Hematopoietic multipotent progenitor cell treated with erythropoietin and hydrocortisone succinate and interleukin-3 and kit ligand, for 8 days (in vitro differentiated cells): ENCODE measurements at places on chromosomes 12 and 14.

DNA sequence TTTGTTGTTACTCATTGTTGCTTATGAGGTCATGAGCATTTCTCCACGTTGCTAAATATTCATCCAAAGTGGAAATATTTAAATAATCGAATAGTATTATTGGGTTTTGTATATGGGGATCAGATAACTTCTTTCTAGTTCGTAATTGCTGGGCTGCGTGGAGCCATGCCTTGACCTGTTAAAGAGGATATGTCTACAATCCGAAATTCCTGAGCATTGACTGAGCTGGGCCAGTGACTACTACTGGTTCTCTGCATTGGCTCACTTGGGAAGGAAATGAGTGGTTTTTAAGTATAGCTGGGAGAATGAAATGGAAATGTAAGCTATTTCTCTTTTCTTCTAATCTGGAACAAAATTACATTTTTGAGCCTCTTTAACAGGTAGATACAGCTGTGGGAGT, 163.2 kb downstream of the RPL10L start:
- no peak for DNase-seq

- no peak for DNase-seq
Measured at GRCh38 chr12:159156-159782, 54.7 kb downstream of the SLC6A12 start.

DNA sequence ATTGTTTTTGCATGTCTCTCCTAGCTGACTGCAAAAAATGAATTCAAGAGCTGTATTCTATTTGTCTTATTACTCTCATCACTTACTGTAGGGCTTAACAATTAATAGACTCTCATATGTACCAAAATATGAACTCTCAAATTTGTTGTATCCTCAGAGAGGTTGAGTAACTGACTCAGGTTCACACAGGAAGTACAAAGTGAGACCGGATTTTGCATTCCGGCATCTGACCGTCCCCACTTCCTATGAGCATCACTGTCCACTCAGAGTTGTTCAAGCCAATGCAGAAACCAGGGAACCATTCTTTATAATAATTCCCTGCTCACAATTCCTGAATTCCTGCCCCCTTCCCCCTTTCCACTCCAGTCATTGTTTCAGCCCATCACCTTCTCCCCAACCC, 113.3 kb upstream of the AMIGO2 start:
- DNase-seq: no peak

- no peak for DNase-seq
Measured at GRCh38 chr14:100122481-100123223, 36.8 kb downstream of the DEGS2 start.

GRCh38 chr14:99441918-99442317, 38.7 kb downstream of the SETD3 start:
- no peak for DNase-seq

- DNase-seq: peak; percentile 72
Measured at GRCh38 chr12:47216150-47216677, 136.5 kb upstream of the AMIGO2 start.

DNA sequence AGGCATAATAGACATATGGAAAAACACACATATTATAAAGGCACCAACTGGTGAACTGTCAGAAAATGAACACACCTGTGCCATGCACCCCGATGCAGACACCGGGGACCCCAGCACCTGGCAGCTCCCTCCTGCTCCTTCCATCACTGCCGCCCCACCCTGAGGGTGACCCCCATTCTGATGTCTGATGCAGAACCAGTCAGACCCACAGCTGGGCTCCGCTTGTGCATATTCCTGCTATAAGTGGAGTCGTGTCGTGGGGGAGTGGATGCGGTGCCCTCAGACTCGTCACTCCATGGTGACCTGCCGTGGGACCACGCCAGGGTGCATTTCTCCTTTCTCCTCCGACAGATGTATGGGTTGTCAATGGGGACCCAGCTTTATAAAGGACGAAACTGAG, 45.7 kb upstream of the MEG3 start:
- DNase-seq: no peak
